Activated CD4-positive, alpha-beta T cell treated with anti-CD3 and anti-CD28 coated beads for 24 hours (primary cell): ENCODE measurements at places on chromosomes 6 and 20.
A peak's percentile ranks its signal among the peaks of the same experiment; 100 is the strongest.

- DNase-seq = no peak
Measured at GRCh38 chr6:165922309-165922794, 245.3 kb downstream of the TBXT start.

DNA sequence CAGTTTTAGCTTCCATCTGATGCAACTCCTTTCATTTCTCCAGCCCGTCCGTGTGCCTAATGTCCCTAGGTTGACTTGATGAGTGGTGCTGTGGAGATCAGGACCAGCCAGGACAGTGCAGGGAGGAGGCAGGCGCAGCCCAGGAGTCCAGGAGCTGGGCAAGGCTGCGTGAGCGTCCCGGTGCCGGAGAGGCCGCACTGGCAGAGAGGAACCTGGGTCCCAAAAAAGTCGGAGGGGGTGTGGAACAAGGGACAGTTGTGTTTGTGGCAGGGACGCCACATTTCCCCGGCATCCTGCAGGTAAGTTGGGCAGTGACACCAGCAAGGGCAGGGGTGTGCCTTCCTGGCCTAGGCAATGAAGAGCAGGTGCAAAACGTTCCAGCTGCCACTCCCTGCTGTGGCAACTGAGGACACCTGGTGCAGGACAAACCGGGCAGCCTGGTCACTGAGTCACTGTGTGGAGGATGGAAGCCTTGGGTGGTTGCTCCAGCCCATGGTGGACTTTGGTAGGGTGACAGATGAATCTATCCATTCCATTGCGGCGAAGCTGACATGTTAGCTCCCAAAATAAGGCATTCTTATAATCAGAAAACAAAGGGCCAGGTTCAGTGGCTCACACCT is 53.2 kb downstream of the RAMACL start:
- no peak for DNase-seq

- no peak for DNase-seq
Measured at GRCh38 chr6:152170313-152170701, 362.8 kb downstream of the ESR1 start.

GRCh38 chr20:43328697-43329096 is 129.0 kb upstream of the SRSF6 start:
- DNase-seq = no peak

DNA sequence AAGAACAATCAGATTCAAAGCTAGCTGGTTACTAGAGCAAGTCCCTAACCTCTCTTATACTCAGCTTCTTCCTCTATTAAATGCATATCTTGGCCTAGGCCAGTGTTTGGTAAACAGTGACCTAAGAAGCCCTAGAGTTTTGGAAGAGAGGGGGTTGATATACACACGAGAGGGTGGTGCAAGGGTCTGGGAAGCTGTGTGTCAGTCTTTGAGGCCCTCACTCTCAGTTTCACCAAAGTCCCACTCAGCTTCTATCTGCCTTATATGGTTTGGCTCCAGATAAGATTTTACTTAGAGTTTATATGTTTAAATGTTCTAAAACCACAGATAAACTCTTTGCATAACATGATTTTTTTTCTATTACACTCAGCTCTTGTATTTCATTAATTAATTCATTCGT is 526.1 kb upstream of the BTBD3 start:
- no peak for DNase-seq

DNA sequence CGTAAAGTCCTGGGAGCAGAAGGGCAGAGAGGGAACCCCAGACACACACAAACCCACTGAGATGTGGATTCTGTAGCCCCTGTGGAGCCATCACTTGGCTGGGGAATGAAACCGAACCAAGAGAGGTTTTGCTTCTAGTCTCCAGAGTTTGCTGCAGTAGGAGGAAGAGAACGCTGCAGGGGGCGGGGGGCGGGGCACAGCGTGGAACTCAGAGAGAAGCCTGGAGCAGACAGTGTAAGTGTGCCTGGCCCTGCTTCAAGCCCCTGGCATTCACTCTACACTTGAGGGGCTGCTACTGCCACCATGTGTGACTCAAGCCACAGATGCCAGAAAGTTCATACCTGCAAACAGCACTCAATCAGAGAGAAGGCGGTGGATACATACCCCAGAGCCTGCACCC is 18.9 kb downstream of the GABRR1 start:
- DNase-seq = no peak

DNA sequence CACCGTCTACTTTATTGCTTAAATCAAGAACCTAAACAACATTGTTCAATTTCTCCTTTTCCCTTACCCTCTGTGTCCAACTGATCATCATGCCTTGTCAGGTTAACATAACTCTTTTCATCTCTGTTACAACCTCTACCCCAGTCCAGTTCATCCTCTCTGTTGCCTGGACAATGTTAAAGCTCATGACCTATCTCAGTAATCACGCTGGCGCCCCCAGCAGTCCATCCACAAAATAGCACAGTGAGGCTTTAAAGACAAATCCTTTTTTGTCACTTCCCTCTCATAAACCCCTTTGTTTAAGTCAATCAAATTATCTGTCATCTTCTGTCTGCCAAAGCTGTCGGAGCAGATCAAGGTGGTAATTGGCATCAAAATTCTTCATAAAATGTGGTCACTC is 140.1 kb downstream of the QKI start:
- DNase-seq = peak; percentile 40

- DNase-seq = no peak
Measured at GRCh38 chr6:119261944-119262284, 87.6 kb downstream of the MAN1A1 start.

- no peak for DNase-seq
Measured at GRCh38 chr20:49684335-49684997, 29.2 kb downstream of the B4GALT5 start.

DNA sequence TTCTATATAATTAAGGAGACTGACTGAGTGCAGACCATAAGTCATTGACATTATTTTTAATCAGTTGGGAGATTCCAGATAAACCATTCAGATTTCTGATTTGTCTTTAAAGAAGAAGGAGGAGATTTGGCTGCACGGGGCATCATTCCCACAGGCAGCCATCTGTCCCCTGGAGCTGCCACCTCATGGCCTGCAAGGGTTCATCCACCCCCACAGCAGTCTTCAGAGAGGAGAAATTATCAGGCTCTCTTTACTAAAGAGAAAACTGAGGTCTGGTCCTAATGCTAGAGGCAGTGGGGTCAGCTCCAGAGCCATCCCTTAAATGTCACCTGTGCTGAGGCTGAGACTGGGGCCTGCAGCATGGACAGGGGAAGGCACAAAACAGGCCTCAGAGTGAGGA is 501.3 kb upstream of the SULF2 start:
- DNase-seq = no peak

DNA sequence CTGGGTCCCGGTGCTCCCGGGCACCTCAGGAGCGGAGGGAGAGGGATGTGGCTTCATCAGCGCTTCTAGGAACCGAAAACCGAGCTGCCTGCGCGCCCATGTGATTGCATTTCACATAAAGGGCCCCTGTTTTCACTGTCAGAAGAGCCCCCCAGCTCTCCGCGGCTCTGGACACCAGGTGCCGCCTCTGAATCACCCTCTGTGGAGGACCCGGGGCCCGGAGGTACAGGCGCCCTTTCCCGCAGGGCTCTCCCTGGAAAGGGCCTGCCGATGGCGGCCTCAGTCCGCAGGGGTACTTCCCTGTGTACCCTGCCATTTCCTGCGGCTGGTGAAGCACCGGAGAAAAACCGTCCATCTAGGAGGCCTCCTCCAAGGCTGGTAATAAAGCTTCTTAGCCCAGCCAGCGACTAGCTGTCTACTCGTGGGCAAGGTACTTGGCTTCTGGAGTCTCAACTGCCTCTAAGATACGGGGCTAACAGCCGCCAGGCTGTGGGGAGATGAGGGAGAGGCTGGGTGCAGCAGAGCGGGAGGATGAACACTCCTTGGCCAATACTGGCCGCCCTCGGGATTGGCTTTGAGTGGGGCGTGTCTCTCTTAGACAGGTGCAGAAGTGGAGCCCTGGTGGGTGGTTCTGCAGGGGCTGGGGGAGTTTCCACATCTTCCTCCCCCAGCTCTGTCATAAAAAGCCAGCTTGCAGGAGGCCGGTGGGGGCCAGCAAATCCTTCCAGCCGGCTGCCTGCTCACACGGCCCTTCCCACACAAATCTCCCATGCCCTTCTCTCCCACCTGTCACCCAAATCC is 1.6 kb downstream of the PPP1R16B start:
- DNase-seq = no peak

- no peak for DNase-seq
Measured at GRCh38 chr20:4726710-4727397, 5.1 kb downstream of the PRND start.

DNA sequence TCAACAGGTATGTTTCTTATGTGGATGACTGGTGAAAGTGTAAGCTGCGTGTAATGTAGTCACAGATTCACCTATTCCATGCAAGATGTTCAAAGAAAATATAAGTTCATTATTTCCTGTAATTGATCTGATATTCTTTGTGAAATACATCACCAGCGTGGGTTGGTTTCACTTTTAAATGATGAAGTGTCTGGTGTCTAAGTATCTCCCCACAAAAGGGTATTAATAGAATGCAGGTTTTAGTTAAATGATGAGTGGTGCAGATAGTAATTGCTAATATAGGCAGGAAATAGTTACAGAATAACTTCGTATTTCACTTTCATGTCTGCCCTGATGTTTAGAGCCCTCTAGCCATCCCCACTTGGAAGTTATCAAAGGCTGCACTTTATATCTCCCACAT is 22.2 kb downstream of the PGBD1 start:
- DNase-seq = no peak

DNA sequence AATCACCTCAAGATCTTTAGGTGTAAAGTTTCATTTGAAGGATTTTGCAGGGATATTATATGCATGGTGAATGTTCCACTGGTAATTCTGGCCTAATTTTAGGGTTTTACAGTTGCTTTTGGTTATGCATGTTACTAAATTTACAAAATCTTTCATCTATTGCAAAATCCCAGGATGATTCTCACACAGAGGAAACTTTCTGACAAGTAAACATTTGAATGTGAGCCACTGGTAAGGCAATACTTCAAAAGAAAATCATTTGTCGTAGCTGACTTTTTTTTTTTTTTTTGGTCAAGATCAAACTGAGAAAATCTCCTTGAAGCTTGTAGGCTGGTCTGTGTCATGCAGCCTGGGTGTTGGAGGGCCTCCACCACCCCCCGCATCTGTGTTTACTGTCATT is 141.9 kb upstream of the EXOC2 start:
- DNase-seq = no peak

GRCh38 chr6:22069306-22069800 is 227.5 kb downstream of the PRL start:
- DNase-seq = no peak

DNA sequence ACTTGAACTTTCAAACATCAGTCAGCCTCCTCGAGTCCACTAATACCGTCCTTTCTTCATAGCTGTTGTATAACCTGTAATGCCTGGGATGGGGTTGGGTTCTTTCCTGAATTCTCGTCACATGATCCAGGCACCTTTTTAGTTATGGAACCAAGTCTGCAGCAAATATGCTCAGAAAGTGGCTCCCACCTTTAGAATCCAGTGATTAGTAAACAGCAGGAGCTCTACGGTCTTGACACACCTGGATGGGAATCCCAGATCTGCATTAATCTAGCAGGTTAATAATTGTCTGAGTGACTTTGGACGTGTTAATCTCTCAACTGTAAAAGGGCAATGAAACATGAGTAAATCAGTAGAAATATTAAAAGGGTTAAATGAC is 729 bp upstream of the ZHX3 start:
- DNase-seq = no peak

DNA sequence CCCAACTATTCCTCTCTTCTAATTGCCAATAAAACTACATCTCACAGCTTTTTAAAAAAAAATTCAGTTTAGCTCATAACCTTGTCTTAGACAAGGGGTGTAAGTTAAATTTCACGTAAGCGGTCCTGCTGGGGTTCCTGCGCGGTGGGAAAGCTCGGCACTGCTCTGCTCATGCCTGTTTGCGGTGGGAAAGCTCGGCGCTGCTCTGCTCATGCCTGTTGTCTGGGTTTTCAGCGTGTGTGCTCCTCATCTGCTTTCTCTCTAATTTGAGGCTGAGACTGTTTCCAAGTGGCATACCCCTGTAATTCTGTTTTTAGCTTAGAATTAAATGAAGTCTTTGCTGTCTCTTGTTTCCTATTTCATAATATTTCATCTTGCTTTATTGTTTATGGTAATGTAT is 18.6 kb downstream of the ARID1B start:
- no peak for DNase-seq
